Nephron progenitor cell (in vitro differentiated cells): ENCODE measurements at places on chromosomes 11 and 22.

- no peak for DNase-seq
Observed at GRCh38 chr11:108468478-108468864, 1.1 kb upstream of the C11orf65 start.

GRCh38 chr11:72579816-72580641 lies 94.2 kb downstream of the PDE2A start:
- no peak for DNase-seq

DNA sequence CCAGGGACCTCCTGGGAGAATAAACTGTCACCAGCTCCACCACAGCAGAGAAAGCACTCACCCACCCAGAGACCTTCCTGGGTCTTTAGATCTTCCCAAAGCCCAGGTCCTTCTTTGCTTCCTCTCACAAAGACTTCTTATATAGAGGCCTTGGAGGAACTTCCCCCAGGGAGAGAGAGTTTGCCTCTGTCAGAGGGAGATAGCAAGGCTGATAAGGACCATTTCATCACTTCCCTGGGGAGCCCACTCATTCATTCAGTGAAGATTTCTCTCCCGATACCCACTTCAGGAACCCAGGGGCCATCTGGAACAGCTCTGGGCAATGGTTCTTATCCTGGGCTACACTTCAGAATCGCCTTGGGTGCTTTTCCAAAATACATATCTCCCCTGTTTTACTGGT lies at the start of gene PRG2:
PRG2 (minus strand) TSS at position 116 of the 400 bp plus-strand sequence. CDS start 706 bp downstream, outside the sequence.
- no peak for DNase-seq

- peak; percentile 51 for DNase-seq
Observed at GRCh38 chr22:39558254-39558727, 12.3 kb upstream of the CACNA1I start.

GRCh38 chr22:34116126-34116525 lies 195.8 kb upstream of the LARGE1 start:
- no peak for DNase-seq

DNA sequence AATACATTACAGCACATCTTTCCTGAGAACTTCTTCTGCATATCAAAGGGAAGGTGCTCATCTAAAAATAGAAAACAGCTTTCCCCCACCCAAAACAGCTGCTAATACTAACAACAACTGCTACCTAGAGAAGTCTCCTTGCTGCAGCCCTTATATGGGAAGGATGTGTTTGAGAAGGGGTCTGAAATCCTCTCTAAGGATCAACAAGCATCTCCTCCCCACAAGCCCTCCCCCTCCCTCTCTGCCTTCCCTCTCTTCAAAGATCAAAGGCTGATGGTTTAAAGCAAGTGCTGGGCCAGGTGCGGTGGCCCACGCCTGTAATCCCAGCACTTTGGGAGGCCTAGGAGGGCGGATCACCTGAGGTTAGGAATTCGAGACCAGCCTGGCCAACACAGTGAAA lies 33.5 kb downstream of the SCUBE2 start:
- no peak for DNase-seq

DNA sequence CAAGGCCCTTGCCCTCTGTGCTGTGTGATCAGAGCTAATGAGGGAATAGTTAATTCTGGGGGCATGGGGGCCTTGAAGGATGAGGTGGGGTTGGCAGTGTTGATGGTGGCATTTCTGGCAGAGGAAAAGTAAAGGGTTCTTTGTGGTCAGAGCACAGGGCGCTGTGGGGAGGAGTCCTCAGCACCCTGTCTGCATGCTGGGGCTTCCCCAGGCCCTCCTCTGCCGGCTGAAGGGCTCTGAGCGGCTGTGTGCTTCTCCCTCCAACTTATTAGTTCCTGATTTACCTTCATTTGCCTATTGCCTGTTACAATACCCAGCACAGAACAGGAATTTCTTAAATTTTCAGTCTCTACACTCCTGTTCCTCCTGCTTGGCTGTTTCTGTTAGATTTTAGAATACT lies 122.8 kb downstream of the HIPK3 start:
- no peak for DNase-seq
